ENCODE measurements at places on chromosomes 12 and 14.

DNA sequence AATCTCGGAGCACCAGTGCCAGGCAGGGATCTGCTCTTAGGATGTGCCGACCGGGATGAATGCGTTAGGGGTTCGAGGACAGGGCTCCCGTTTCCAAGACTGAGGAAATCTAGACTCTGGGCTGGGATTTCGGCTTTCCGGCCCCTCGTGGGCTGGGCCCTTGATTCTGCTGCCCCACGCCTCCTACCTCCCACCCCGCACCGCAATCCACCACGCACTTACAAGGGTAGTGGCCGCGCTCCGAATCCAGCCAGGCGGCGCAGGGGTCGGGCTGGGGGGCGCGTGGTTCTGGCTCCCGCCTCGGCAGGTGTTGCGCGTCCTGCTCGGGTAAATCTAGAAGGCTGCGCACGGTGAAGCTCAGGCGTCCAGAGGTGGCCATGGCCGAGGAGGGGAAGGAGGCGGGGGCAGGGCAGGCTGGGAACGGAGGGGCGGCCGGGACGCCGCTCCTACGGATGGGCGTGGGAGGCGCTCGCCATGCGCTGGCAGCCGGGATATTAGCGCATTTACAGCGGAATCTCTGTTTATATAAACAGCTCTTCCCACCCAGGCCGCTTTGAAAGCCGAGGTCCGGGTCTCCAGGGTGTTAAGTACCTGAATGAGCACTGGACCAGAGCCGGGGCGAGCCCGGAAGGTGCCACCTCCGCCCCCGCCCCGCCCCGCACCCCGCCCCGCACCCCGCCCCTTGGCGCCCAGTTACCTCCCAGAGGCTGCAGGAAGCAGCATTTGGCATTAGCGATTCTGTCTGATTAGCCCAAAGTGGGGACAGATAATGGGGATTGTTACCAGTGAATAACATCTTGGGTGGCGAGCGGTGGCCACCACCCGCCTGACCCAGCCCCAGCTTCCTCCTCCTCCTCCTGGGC, at the start of gene NKX2-8:
NKX2-8 (minus strand) TSS at position 604 of the 863 bp plus-strand sequence; CDS start at position 379, 225 bp downstream.
- DNase-seq = no peak

GRCh38 chr12:57250956-57251355, at the start of gene STAC3:
STAC3 (minus strand) TSS chr12:57251187; CDS start chr12:57249636, 1,551 bp downstream.
- DNase-seq = no peak

GRCh38 chr14:100980823-100981222, 77.3 kb upstream of the RTL1 start:
- no peak for DNase-seq

- no peak for DNase-seq
Measured at GRCh38 chr12:13182881-13183280, 13.6 kb upstream of the EMP1 start.

DNA sequence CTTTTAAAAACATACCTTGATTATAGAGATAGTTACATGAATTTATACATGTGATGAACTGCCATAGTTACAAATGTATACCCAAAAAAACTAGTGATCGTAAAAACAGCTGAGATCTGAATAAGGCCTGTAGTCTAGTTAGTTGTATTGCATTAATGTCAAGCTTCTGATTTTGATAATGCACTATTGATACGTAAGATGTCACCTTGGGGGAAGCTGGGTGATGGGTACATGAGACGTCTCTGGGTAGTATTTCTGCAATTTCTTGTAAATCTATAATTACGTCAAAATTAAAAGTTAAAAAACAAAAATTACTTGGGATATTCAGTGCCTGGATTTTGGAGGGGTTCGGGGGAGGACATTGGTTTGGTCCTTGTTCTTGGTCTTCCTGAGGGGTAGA, 144.4 kb downstream of the SAMD4A start:
- no peak for DNase-seq

DNA sequence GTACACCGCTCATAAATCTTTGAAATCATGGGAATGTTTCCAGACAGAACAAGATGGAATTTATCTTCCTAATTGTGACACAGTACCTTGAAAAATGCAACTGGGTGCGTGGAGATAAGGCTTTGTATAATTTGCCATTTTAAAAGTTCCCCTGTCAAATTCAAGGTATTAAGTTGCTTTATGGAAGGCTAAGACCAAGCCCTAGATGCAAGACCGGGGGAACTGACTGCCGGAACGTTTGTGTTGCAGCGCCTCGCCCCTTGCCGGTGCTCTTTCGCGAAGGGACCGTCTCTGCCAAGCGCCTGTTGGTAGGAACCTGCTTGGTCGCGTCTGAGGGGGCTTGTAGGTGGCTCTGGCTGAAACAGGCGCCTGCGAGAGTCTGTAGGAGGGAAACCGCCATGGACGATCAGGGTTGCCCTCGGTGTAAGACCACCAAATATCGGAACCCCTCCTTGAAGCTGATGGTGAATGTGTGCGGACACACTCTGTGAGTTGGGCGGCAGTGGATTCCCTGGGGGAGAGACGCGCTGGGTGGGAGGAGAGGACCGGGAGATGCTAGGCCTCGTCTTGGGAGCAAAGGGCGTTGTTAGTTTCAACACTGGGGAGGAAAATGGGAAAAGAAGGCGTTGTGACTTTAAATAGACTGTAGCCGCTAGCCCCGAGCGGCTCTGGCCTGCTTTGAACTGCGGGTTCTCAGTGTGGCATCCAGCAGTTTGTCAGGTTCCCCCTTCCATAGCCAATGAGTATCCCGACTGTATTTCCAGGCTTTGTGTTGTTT, at the start of gene MNAT1:
MNAT1 (plus strand) TSS at position 297 of the 778 bp plus-strand sequence; CDS start at position 399, 102 bp downstream.
- peak; percentile 69 for DNase-seq

- DNase-seq = no peak
Measured at GRCh38 chr14:68376067-68376779, 416.6 kb downstream of the ZFP36L1 start.

DNA sequence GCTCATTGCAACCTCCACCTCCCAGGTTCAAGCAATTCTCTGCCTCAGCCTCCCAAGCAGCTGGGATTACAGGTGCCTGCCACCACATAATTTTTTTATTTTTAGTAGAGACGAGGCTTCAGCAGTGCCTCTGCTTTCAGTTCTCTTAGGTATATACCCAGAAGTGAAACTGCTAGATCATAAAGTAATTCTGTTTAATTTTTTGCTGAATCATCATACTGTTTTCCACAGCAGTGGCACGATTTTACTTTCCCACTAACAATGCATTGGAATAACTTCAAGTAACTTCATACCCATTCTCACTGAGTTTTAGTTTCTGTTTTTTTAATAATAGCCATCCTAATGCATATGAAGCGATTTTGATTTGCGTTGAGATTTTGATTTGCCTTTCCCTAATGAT, 148.0 kb upstream of the G2E3 start:
- DNase-seq = no peak

DNA sequence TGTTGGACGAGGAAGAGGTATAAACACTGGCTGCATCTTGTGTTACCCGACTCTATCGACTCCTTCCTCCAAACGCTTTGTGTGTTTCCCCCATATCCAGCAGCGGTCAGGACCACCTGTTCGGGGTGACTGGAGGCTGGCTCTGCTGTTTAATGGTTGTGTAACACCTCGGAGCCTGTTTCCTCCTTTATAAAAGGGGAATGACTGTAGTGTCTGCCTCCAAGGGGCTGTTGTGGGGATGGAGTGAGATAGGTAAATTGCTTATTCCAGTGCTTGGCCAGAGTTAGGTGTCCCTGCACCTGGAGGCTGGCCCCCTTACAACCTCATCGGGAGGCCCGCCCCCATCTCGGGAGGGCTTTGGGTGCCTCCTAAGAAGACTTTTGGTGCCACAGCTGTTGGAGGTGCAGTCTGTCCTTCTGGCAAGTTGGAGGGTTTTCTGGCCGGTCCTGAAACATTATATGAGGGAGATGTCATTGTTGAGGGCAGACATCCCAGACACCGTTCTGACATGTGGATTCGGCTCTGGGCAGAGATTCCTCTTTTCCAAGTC, 1.1 kb downstream of the MLXIP start:
- DNase-seq = no peak

DNA sequence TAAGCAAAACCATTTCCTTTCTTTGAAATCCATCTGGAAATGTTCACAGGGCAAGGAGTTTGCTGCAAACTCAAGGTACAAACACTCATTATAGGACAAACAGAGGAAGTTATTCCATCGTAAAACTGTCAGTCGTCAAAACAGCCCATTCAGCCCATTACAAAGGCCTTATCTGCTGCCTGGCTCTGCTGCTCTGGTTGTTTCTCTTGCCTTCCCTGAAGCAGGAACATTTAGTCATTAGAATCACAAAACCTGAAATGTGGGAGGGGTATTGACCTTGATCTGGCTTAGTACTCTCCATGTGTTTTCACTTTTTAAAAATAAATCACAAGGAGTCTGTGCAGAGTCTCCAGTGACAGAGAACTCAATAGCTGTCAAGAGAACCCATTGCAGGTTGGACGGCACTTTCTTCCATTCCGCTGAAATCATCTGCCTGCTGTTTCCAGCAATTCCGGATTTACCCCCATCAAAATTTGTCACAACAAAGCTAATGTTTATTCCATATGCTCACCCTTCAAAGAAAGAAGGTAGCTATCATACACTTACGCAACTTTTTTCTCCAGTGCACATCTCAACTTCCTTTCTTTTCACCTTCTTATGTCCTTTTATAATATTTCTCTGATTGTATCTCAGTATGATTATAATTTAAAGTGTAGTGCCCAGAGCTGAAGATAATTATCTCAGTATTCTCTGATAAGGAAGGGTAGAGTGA, 24.6 kb upstream of the ITPR2 start:
- no peak for DNase-seq

All from AG09319 (cell line).